Astrocyte (in vitro differentiated cells and primary cell): ENCODE measurements at places on chromosomes 1 and 21. TPM values are rescaled to one million over a fixed set of nuclear protein-coding genes. Genes with fewer than 3 reads are reported as not detected.
A peak's percentile ranks its signal among the peaks of the same experiment; 100 is the strongest.

- peak; percentile 32 for DNase-seq
- no peaks in the 10 kb centered on the region for H3K36me3 ChIP-seq
Observed at GRCh38 chr1:159882527-159882862, 17.5 kb downstream of the CFAP45 start.

CRNN gene
- total RNA-seq = not detected in 2 replicates

GRCh38 chr1:19514391-19514831 lies 29.1 kb upstream of the CAPZB start:
- H3K27me3 ChIP-seq = no peaks in the 10 kb centered on the region
- H3K4me3 ChIP-seq = no peak overlapping the region
- no peaks in the 10 kb centered on the region for H3K36me3 ChIP-seq
- DNase-seq = no peak

- H3K4me3 ChIP-seq = no peak overlapping the region
- peak overlapping the region; percentile 48 for H3K27ac ChIP-seq
- no peak for DNase-seq
- H3K4me1 ChIP-seq = peaks cover 28% of the 10 kb centered on the region
Observed at GRCh38 chr1:234845836-234846235, 235.9 kb upstream of the IRF2BP2 start.

DNA sequence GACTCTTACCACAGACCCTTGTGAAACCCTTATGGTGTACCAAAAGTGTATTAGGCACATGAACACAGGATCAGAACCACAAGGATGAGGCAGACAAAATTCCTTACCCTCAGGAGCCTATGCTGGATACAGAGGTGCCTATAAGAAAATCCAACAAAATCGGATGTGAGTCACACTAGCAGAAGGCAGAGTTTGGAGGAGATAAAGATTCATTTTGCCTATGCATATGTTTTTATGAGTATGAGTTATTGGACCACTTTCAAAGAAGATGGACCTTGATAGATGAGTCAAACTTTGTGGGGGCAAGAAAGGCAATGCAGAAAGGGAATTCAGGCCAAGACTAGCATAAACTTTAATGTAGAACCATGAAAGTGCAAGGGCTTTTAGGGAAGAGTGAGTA lies 17.0 kb downstream of the CAMK1G start:
- no peak for DNase-seq
- no peak overlapping the region for H3K27ac ChIP-seq
- H3K4me3 ChIP-seq = no peak overlapping the region
- H3K4me1 ChIP-seq = no peaks in the 10 kb centered on the region
- H3K27me3 ChIP-seq = no peaks in the 10 kb centered on the region

JMJD4 gene
- total RNA-seq = 17.5 and 18.5 TPM in 2 replicates

MROH9 gene
- not detected in 2 replicates for total RNA-seq
